Peyer's patch (tissue), 4 donors: ENCODE measurements at places on chromosomes 3 and 15. TPM values are rescaled to one million over a fixed set of nuclear protein-coding genes. Genes with fewer than 3 reads are reported as not detected.

DNA sequence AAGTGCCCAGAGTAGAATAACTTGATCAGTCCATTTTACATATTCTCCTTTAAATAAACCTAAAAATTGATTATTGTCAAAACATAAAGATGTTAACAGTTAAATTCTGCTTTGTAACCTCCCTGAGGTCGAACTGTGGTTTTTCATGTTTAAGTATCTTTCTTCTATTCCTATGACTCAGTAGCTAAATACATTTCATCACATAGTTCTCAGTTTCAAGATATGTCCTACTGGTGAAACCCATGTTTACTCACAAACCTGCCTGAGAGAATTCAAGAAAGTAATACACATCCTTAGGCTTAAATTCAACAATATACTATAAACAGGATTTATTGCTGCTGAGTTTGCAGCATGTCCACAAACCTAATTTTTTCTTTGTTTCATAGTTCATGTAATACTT lies 692.9 kb downstream of the ZPLD1 start:
- H3K27ac ChIP-seq, result no peak overlapping the region
- no peaks in the 10 kb centered on the region for H3K27me3 ChIP-seq
- H3K4me3 ChIP-seq, result no peak overlapping the region
- DNase-seq, result no peak

GRCh38 chr15:77527164-77527778 lies 105.4 kb downstream of the LINGO1 start:
- no peak overlapping the region for H3K4me3 ChIP-seq
- H3K36me3 ChIP-seq, result no peaks in the 10 kb centered on the region
- no peak for DNase-seq
- no peaks in the 10 kb centered on the region for H3K4me1 ChIP-seq
- H3K27me3 ChIP-seq, result no peaks in the 10 kb centered on the region

- no peaks in the 10 kb centered on the region for H3K4me1 ChIP-seq
- no peaks in the 10 kb centered on the region for H3K27me3 ChIP-seq
- no peak overlapping the region for H3K27ac ChIP-seq
- H3K36me3 ChIP-seq, result no peaks in the 10 kb centered on the region
- no peak overlapping the region for H3K4me3 ChIP-seq
These were observed 142.3 kb upstream of the STRIT1 start for GRCh38 chr3:155435821-155436220.

The AKAP13 gene
- total RNA-seq, result 742 TPM

DNA sequence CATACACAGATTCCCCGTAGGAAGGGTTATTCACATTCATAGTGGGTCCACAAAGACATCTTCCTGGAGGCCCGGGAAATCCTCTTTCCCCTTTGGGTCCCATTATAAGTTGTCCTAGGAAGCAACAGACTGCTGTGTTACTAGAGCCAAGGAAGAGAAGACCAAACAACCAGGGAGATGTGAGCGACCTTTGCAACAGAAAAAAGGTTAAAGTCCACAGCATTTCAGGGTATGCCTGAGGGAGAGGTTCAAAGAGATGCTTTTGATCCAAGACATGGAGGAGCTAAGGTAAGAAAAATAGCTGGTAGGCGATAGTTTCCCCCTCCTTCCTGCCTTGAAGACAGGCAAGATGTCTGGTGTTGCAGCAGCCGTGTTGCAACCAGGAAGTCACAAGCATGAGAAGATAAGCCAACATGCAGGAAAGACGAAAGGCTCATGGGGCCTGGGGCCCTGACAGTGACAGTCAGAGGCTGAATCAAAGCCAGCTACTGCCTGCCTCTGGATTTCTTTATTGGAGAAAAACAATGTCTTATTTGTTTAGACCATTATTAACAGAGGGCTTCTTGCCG lies 30.9 kb downstream of the EAF1 start:
- H3K27me3 ChIP-seq, result no peaks in the 10 kb centered on the region
- no peak for DNase-seq
- no peak overlapping the region for H3K4me3 ChIP-seq
- no peaks in the 10 kb centered on the region for H3K36me3 ChIP-seq

DNA sequence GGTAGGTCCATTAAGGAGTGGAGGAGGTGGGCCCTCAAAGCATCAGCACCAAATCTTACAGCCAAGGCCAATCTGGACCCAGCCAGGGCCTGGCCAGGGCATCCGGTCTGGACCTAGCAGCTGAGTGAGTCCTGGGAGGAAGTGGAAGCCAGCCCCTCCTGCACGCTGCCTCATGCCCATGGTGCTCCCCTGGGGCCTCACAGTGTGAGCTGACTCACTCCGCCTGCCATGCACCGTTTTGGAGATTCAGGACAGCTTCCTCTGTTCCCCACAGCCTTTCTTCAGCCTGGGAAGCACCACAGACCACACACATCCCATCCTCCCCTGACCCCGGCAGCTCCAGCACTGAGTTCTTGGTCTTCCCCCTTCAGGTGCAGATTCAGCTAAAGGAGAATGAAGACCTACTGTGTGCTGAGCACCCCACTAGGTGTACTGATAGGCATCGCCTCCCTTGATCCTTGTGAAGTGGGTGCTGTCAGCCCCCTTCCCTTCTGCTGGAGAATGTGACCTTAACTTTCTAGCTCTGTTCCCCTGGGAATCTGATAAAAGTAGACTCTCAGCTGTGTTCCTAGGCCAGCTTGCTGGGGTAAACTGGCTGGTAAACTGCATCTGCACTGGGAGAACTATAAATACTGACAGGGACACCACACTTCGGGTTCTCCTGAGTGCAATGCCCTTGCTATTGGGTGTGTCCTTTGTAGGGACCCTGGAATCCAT lies 36.8 kb upstream of the SEC13 start:
- H3K36me3 ChIP-seq, result no peaks in the 10 kb centered on the region
- H3K4me1 ChIP-seq, result no peaks in the 10 kb centered on the region
- DNase-seq, result no peak
- no peak overlapping the region for H3K4me3 ChIP-seq
- no peak overlapping the region for H3K27ac ChIP-seq

The BNIP2 gene
- total RNA-seq, result 159 TPM

DNA sequence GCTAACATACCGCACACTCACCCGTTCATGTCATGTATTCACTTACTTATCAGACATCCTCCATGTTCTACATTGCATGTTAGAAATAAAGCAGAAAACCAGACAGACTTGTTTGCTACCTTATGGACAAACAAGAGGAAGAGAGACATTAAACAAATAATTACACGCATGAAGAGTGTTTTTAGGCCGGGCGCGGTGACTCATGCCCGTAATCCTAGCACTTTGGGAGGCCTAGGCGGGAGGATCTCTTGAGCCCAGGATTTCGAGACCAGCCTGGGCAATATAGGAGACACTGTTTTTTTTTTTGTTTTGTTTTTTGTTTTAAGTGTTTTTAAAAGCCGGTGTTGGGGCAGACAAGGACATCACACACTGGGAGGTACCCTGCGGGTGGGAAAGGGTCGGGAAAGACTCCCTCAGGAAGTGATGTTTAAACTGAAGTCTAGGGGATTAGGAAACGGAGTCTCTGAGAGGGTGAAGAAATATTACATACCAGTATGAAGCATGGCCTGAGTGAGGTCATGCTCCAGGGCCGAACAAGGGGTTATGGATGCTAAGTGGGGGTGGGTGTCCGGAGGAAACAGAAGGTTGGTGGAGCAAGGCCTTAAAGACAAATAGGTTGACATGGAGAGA lies 2.1 kb upstream of the USP3 start:
- DNase-seq, result no peak
- H3K4me1 ChIP-seq, result peaks cover 5% of the 10 kb centered on the region
- peak overlapping the region; percentile 99 for H3K27ac ChIP-seq
- no peak overlapping the region for H3K4me3 ChIP-seq
- no peaks in the 10 kb centered on the region for H3K36me3 ChIP-seq

DNA sequence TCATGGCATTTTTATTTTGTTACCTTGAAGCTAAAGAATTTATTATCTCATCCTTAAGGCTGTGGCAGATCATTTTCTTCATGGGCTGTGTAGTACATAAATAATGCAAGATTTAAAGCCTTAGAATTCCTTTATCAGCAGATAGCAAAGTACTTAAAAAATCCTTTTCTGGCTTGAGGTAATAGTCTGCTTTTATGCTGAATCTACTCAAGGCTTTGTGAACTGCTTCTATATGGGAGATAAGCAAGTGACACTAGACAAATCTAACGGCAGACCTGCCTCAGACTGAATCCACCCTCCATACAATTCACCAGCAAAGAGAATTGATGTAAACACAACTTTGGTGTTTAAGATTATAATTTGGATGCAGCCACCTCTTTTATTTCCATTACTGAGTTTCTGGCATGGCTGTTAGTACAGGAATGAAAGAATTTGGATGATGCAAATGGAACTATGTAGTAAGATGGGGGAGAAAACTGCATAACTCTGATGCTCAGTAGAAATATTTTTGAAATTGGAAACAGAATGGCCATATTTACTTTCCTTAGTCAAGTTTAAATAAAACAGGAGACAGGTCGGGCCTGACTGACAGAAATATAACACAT lies 1121.5 kb downstream of the NAALADL2 start:
- no peaks in the 10 kb centered on the region for H3K27me3 ChIP-seq
- H3K36me3 ChIP-seq, result no peaks in the 10 kb centered on the region
- no peak for DNase-seq

The NAA50 gene
- 62.9 TPM for total RNA-seq

The GOLGA8M gene
- 3.9 TPM for total RNA-seq

DNA sequence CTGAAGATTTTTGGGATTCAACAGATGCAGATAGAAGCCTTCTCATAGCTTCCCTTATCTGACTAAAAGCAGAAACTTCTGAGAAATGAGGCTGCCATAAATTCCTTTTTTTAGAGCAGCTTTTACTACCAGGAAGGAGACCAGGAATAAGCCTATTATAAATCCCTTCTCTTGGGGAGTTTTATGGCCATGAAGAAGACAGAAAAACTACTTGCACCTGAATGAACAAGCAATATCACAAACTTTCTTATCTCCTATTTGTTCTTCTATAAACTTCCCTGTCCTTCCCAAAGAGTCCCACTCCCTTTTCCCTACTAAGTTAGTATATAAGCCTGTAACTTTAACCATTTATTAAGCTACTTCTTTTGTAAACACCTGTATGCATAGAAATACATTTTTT lies 603.1 kb downstream of the NSUN3 start:
- no peak for DNase-seq
- H3K27me3 ChIP-seq, result no peaks in the 10 kb centered on the region
- no peaks in the 10 kb centered on the region for H3K4me1 ChIP-seq
- H3K4me3 ChIP-seq, result no peak overlapping the region
- H3K27ac ChIP-seq, result no peak overlapping the region

DNA sequence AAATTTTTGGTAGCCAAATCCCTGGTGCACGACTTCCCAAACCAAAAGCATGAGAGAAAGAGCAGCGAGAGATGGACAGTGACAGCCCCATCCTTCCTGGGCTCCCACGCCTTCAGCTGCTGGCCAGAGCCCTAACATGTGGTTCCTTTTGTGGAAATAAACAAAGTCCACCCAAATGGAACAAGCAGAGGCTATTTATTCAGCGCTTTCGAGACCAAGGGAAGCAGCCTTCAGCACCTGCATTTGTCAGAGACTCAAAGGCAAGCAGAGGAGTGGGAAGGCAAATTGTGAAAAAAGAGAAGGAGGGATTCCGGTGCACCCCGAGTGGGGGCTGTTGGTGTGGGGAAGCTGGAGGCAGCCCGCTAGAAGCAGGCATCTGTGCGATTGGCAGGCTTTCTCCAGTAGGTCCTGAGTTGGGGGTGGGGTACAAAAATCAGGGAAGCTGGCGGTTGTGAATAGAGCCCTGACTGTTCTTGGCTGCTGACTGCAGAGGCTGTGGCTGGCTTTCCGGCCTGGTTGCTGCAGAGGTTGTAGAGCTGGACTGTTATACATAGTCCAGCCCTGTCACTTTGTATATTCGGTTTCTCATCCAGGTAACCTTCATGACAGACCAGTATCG lies 427.2 kb downstream of the OCA2 start:
- H3K4me3 ChIP-seq, result no peak overlapping the region
- no peaks in the 10 kb centered on the region for H3K36me3 ChIP-seq
- no peaks in the 10 kb centered on the region for H3K27me3 ChIP-seq
- DNase-seq, result no peak
- H3K27ac ChIP-seq, result no peak overlapping the region
